ENCODE measurements at places on chromosomes 1 and 21. TPM values are rescaled to one million over a fixed set of nuclear protein-coding genes. Genes with fewer than 3 reads are reported as not detected.

Gene HOOK1
- total RNA-seq: not detected

Gene CYP4X1
- total RNA-seq: 0.65 TPM

Gene MROH7
- total RNA-seq: not detected

Gene C8A
- total RNA-seq: not detected

Gene LHX4
- total RNA-seq: not detected

Gene CFHR3
- not detected for total RNA-seq

Gene OR6K3
- total RNA-seq: not detected

Gene PTGER3
- total RNA-seq: 0.16 TPM

All from bladder microvascular endothelial cell (primary cell).